Right cardiac atrium (tissue), 5 donors: ENCODE measurements at places on chromosomes 12 and 14.

- peak; percentile 56 for DNase-seq
These were observed 32.1 kb upstream of the GSG1 start for GRCh38 chr12:13135371-13136178.

DNA sequence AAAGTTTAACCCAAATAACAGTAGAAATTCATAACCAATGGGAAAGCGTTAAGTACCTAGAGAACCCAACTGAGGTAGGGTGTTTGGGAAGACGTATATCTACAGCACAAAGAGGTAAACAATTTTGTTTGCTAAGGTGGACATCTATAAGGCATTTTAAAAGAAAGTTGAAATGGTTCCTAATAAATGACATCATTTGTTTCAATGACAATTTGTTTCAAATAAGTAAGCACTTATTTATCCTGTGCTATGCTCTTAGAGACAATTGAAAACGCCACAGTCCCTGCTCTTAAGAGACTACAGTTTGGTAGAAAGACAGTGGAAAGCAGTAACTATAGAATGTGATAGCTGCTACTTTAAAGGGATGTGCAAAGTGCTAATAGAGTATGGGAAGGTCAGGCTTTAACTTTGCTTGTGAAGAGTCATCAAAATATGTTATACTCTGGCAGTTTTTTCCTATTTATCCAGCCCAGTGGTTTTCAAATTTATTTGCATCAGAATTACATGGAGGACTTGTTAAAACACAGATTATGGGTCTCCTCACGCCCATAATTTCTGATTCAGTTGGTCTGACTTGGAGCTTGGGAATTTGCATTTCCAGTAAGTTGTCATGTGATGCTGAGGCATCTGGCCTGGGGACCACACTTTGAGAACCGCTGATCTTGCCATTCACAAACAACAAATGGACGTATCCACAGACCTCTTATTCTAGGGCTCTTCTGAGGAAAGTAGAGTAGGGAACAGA, 19.6 kb upstream of the SMCO2 start:
- no peak for DNase-seq

- DNase-seq: no peak
These were observed 25.2 kb downstream of the WNK1 start for GRCh38 chr12:777550-778047.

GRCh38 chr12:113273053-113273725, 51.9 kb downstream of the TPCN1 start:
- peak; percentile 39 for DNase-seq

- DNase-seq: no peak
These were observed 209.2 kb downstream of the ZFP36L1 start for GRCh38 chr14:68583548-68584280.

- no peak for DNase-seq
These were observed 4.5 kb downstream of the ABCB9 start for GRCh38 chr12:122961531-122962329.

DNA sequence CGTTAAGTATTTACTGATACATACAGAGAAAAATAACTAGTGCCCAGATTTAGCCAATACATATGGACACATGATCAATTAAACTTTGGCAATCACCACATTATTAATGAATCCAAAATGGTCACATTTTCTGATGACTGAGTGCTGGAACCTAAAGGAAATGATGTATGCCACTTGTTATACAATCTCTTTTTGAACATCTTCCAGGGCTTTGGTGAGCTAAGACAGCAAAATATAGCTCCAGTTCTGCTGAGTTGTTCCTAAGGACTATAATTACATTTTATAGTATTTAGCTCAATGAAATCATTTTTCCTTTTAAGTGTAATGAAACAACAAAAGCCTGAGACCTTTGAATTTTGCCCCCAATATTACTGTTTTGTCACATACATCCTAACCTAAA, 329.1 kb upstream of the ATP2B1 start:
- no peak for DNase-seq

DNA sequence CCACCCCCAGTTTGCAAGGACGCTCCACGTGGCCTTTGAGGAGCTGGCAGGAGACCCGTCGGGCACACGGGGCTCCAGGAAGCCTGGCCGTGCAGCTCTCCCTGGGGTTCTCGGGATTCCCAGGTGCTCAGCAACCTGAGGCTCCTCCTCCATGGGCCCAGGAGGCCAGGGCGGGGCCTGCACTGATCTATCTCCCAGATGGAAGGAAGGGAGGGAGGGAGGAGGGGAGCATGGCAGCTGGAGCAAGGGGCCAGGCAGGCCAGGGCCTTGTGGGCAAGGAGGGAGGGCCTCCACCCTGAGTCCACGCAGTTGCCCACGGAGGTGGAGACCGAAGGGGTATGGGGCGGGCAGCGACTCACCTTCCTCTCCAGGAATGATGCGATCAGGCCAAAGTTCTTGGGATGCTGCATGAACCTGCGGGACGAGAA, 127.3 kb downstream of the RFLNA start:
- DNase-seq: peak; percentile 76

GRCh38 chr12:53594897-53595615, 31.1 kb downstream of the ATF7 start:
- DNase-seq: no peak

- DNase-seq: no peak
These were observed 89.4 kb downstream of the BTG1 start for GRCh38 chr12:92056290-92056689.

GRCh38 chr12:46886541-46887041, 60.8 kb upstream of the SLC38A4 start:
- DNase-seq: no peak

DNA sequence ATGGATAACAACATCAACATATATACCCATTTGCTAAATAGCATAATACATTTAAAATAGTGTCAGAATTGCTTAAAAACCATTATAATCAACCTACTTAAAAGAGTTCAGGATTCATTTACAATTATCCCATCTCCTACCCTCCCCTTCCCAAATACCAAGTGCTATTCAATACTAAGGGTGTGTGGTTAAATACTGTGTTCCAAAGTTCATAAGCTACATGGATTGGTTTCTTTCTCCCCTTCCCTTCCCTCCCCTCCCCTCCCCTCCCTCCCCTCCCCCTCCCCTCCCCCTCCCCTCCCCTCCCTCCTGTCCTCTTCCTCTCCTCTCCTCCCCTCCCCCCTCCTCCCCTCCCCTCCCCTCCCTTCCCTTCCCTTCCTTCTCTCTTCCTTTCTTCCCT, 97.0 kb upstream of the NPAS3 start:
- DNase-seq: no peak

- no peak for DNase-seq
These were observed 130.1 kb upstream of the HIF1A start for GRCh38 chr14:61565181-61565580.

GRCh38 chr12:29589286-29589820, 91.9 kb upstream of the OVCH1 start:
- no peak for DNase-seq

GRCh38 chr14:94423453-94424056, 29.0 kb downstream of the SERPINA11 start:
- peak; percentile 82 for DNase-seq

GRCh38 chr12:68375756-68376695, 43.9 kb upstream of the MDM1 start:
- DNase-seq: no peak

DNA sequence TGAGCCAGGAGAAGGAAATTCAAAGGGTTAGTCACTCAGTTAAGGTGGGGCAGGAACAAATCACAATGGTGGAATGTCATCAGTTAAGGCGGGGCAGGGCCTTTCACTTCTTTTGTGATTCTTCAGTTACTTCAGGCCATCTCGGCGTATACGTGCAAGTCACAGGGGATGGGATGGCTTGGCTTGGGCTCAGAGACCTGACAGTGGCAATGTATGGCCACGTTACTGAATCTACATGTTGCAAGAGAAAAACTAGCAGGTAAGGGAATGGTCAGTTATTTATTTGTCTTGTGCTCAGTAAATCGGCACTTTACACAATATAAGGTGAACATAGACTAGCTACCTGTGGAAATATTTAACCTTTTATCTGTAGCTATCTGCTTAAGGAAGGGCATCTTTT, 11.9 kb downstream of the SLCO1B3 start:
- no peak for DNase-seq

- no peak for DNase-seq
These were observed 8.6 kb downstream of the FNTB start for GRCh38 chr14:64995291-64995690.

DNA sequence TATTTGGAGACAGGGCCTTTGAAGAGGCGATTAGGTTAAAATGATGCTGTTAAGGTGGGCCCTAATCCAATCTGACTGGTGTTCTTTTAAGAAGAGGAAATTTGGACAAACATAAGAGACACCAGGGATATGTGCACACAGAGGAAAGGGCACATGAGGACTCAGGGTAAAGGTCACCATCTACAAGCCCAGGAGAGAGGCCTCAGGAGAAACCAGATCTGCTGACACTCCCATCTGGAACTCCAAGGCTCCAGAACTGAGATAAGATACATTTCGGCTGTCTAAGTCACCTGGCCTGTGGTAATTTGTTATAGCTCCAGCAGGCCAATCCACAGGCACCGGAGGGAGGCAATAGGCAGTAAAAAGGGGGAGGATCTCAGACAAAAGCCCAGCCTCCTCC, 48.6 kb downstream of the KICS2 start:
- DNase-seq: no peak

DNA sequence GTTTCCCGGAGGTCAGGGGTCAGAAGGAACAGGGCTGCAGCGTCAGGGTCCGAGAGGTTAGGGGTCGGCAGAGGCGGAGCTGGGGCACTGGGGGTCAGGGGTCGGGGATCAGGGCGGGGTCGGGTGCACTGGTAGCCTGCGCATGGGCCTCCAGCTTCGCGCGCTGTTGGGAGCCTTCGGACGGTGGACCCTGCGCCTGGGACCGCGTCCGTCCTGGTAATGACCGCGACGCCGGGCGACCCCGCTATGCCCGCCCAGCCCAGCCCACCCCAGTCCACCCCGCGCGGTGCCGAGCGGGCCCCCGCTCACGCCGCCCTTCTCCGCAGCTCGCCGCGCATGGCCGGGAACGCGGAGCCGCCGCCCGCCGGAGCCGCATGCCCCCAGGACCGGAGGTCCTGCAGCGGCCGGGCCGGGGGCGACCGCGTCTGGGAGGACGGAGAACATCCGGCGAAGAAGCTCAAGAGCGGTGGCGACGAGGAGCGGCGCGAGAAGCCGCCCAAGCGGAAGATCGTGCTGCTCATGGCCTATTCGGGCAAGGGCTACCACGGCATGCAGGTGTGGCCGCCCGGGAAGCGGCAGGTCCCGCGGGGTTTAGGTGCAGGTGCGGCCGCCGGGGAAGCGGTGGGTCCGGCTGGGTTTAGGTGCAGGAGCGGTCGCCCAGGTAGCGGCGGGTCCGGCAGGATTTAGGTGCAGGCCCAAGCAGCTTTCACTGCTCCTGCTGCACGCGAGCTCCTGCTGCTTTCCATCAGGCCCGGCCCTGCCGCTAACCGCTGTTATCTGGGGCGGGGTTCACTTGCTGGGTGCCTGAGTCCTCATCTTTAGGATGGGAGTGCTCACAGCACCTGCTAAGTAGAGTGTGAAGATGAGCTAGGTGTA, 743 bp downstream of the PUS1 start:
- DNase-seq: no peak

GRCh38 chr12:122182887-122183587, at the start of gene LRRC43:
Gene LRRC43, plus strand, starts transcription at chr12:122183123. Its CDS starts 22 bp downstream, at chr12:122183145.
- DNase-seq: peak; percentile 69

- no peak for DNase-seq
These were observed 89.5 kb upstream of the ANO2 start for GRCh38 chr12:6034596-6034995.

DNA sequence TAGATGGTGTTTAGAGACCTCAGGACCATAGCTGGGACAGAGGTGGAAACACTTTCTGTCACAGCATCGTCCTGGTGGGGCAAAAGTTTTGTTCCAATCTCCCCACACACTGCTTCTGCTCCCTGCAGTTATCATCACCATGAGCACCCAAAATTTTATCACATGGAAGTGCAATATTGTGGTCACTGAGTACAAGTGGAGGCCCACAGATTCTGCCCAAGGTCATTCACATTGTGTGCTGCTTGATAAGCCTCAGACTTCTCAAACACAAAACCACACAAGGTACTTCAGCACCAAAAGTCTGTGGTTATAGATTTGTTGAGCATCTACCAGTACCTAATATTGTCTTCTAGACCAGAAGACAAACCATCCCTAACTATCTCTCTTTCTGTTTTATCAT, 554 bp upstream of the KRT77 start:
- DNase-seq: no peak
